Muscle of arm (tissue), 14 donors: ENCODE measurements at places on chromosomes 12 and 14.

DNA sequence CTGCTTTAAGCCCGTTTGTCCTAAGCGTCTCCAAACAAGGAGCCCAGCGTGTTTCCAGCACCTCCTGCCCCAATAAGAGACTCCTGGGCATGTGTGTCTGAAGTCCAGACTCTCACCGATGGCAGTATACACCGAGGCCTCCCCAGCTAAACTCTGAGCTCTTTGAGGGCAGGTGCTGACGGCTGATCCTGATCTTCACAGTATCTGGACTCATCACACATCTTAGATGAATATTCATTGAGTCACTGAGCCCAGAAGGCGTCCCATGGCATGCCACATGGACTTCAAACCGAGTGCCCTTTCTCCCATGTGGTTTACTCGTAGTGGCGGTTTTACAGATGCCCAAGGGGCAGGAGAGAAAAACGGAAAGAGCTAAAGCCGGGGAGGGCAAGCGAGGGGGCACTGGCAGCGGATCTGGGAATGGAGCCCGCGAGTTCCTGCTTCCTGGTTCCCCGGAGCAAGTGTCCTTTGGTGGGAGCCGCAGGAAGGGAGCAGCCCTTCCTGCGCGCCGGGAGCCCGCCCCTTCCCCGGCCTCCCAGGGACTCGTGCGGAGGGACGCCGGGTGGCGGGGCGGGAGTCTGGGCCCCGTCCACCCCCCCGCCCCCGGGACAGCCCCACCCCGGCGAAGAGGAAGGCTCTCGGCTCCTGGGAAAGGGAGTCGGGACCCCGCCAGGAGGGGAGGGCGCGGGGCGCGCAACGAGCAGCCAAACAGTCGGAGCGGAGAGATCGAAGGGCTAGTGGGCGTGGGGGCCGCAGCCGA lies 585 bp upstream of the TEAD4 start:
- no peak for DNase-seq

- DNase-seq, result no peak
Observed at GRCh38 chr14:83777516-83777915, 1752.4 kb upstream of the FLRT2 start.

- DNase-seq, result no peak
Observed at GRCh38 chr12:5560265-5560664, 128.4 kb downstream of the NTF3 start.

- no peak for DNase-seq
Observed at GRCh38 chr14:50308363-50308915, 3.6 kb downstream of the L2HGDH start.

- peak; percentile 25 for DNase-seq
Observed at GRCh38 chr14:80278293-80279023, 67.2 kb upstream of the DIO2 start.

GRCh38 chr14:70422538-70422937 lies 5.6 kb upstream of the SYNJ2BP start:
- peak; percentile 1 for DNase-seq

- peak; percentile 20 for DNase-seq
Observed at GRCh38 chr12:56029166-56029519, 8.3 kb downstream of the IKZF4 start.

DNA sequence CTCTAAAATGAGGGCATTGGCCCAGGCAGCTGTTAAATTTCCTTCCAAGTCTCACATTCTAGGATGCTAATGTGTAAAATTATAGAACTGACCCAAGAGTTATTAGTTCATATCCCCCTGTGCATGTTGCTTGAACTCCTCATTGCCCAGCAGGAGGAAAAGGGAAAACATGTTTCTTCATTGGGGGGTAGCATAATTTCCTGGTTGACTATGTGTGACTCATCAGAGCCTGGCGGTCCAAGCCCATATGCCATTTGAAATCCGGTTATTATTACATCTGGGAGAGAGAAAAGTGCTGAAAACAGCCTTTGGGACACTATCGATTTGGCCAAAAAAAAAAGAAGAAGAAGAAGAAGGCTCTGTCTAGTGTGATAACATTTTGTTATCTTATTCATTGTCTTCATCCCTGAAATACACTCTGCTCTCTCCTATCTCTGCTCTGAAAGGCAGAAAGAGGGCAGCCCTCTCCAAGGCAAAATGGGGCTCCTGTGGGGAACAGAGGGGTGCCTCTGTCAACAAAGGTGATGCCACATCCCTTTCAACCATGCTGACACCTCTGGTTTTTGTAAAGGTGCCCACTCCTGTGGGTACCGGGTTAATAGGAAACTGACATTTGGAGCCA lies 114.2 kb downstream of the DAD1 start:
- no peak for DNase-seq

- DNase-seq, result peak; percentile 31
Observed at GRCh38 chr12:23949348-23950209, at the start of gene SOX5. TSS of gene SOX5 (minus strand) at chr12:23949670. CDS start at chr12:23949601, 69 bp downstream.

DNA sequence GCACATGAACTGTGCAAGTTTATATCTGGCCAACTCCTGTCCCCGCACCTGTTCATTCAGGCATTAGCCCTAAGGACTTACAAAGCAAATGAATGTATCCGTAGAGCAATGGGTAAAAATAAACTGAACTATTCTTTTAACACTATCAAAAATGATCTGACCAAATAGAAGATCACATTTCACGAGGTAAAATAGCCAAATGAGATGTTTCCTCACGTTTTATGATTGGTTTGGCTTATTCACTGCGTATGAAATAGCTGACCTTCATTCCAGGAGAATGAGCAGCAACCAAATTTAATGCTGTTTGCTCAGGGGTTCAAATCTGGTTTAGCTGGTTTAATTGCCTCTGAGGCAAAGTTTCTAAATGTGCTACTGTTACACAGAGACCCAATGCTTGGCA lies 216.0 kb upstream of the EEA1 start:
- DNase-seq, result no peak

DNA sequence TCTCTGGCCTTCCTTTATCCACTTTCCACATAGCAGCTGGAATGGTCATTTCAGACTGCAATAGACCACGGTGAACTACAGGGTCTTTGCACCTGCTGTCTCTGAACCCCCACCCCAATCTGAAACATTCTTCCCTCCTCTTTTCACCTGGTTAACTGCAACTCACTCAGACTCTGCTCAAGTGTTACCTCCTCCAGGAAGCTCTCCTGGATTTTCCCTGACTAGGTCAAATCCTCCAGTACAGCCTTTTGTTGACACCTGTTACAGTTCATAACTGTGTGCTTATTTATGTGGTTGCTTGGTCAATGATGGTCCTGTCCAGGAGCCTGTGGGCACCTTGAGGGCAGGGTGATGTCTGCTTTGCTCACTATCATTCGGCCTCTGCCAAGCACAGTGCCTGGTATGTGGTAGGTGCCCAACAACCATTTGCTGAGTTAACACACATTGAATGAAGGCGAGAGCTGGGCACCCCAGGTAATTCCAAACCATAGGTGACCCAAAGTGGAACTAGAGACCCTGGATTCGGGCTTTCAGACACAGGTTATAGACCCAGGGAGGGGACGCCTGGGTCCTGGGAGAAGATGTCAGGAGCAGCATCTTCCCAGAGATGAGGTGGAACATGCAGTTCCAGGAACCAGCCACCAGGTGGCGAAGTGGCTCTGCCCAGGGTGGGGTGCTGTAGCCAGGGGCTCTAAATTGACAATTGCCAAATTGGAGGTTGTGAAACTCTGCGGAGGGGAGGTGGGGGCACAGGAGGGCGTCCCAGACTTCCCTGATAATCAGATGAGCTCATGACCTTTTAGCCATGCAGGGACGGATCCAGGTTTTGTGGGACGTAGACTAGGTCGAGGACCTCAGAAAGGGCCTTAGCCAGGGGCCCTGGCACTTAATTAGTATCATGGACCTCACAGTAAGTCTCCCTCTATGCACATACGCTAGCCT lies 28.1 kb downstream of the TRPV4 start:
- DNase-seq, result peak; percentile 70

- DNase-seq, result no peak
Observed at GRCh38 chr14:91041450-91041849, 19.0 kb downstream of the RPS6KA5 start.

DNA sequence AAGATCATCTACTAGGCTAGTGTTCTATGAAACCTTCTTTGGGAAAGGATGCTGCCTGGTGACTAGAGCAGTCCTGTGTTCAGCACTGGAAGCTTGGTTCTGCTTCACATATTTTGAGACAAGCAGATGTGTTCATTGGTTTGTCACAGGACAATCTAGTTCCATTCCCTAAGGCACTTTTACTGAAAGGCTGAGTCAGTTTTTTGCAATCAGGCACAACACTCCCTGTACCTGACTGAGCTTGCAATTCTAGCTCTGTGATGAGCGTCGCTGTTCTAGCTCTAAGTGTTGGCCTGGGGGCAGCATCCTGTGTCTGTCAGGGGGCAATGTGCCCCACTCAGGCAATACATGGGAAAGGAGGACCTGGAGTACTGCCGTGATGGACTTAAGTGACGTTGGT lies 144.4 kb downstream of the CAND1 start:
- no peak for DNase-seq

- no peak for DNase-seq
Observed at GRCh38 chr12:16796168-16796567, 190.2 kb upstream of the LMO3 start.

DNA sequence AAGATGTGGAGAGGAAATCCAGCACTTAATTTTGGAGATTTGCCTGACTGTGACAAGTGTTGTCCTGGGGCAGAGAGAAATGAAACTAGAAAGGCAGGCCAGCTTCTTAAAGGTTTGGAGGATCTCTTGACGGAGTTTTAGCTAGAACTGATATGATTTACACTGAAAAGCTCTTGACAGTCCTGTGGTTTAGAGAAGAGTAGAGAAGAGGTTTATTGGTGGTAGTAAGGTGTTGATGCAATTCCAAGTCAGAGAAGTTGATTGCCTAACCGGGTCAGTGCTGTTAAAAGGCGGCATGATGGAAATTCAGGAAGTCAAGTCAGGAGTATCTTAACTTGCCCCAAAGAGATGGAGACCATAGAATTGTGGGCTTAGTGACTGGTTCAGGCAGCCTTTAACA lies 89.0 kb upstream of the TRAF3 start:
- no peak for DNase-seq

- DNase-seq, result peak; percentile 79
Observed at GRCh38 chr12:110403976-110404682, 621 bp upstream of the ANAPC7 start.

GRCh38 chr14:24858052-24858451 lies 191.9 kb downstream of the STXBP6 start:
- no peak for DNase-seq

DNA sequence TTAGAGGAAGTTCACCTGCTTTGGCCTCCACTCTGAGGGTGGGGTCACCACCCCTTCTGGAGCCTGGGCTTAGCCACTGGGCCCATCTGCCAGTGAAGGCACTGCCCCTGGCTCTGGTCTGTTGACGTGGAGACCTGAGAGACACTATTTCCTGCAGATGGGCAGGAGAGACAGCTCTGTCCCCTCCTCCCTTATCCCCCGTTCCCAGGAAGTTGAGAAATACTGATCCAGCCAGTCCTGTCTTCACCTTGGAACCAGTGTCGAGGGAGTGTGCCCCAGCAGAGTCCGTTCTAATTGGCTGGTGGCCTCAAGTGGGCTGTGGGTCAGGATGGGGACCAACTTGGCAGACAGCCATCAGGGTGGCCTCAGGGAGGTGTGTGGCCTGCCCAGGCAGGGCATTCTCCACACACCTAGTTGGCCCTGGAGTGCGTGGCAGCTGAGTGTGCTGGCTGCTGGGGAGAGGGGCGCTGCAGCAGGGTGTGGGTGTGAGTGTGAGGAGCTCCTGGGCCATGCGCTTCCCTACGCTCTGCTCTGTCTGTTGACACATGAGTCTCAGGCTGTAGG lies 25.4 kb downstream of the CLSTN3 start:
- no peak for DNase-seq

GRCh38 chr12:40946612-40947194 lies 241.4 kb upstream of the PDZRN4 start:
- peak; percentile 27 for DNase-seq

GRCh38 chr12:94614288-94614721 lies 36.1 kb downstream of the TMCC3 start:
- DNase-seq, result no peak

DNA sequence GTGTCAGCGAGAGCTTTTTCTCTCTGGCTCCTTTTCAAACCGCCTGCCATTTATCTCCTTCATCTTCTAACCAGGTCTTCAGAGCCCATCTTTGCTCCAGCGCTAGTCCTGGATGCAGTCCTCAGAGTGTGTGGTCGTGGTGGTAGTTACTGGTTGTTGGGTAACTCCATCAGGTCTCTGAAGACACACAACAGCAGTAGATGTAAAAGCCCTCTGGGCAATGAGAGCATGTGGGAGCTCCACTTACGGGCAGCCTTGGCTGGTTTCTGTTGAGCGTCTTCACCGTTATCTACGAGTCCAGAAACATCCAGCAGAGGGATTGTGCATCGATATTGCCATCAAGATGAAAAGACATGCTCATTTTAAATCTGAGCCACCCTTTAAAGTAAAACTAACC lies 61.2 kb downstream of the FBXL14 start:
- no peak for DNase-seq

- no peak for DNase-seq
Observed at GRCh38 chr14:104591506-104592291, 12.1 kb downstream of the C14orf180 start.
